ENCODE measurements at places on chromosomes 3 and 15. TPM values are rescaled to one million over a fixed set of nuclear protein-coding genes. Genes with fewer than 3 reads are reported as not detected.

DNAJA4 gene
- 77.5 TPM for polyA plus RNA-seq

PLA2G4B gene
- 7.0 TPM for polyA plus RNA-seq

ERC2 gene
- polyA plus RNA-seq, result 1.6 TPM

MYLK gene
- polyA plus RNA-seq, result 23.9 TPM

WDR93 gene
- 0.14 TPM for polyA plus RNA-seq
